ENCODE measurements at places on chromosomes 1 and 21.

DNA sequence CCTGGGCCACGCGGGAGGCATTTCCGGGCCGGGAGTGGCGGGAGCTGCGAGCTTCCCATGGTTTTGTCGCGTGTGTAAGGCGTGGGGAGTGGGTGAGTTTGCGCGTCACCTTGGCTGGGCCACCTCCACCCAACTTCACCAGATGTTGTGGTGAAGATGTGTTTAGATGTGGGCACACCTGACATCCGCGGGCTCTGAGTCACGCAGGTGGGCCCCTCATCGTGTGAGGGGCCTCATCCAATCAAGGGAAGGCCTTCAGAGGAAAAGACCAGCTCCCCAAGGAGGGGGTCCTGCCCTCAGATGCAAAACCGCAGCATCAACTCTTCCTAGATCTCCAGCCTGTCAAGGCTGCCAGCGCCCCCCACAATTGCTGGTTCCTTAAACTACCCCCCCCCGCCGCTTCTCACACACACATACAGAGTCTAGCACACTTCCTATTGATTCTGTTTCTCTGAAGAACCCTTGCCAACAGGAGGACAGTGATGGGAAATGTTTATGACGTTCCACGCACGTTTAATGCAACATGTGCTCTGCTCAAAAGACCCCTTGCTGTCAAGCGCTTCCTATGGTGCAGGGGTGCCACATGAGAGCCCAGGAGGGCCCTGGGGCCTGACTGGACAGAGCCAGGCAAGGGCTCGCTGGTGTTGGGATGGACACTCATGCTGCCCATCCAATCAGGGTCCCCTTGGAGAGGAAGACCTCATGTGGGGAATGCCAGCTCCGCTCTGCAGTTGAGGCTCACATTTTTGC lies 11.9 kb downstream of the ACTRT2 start:
- peak; percentile 62 for DNase-seq

- no peak for DNase-seq
Observed at GRCh38 chr1:21164266-21164665, 12.4 kb downstream of the EIF4G3 start.

DNA sequence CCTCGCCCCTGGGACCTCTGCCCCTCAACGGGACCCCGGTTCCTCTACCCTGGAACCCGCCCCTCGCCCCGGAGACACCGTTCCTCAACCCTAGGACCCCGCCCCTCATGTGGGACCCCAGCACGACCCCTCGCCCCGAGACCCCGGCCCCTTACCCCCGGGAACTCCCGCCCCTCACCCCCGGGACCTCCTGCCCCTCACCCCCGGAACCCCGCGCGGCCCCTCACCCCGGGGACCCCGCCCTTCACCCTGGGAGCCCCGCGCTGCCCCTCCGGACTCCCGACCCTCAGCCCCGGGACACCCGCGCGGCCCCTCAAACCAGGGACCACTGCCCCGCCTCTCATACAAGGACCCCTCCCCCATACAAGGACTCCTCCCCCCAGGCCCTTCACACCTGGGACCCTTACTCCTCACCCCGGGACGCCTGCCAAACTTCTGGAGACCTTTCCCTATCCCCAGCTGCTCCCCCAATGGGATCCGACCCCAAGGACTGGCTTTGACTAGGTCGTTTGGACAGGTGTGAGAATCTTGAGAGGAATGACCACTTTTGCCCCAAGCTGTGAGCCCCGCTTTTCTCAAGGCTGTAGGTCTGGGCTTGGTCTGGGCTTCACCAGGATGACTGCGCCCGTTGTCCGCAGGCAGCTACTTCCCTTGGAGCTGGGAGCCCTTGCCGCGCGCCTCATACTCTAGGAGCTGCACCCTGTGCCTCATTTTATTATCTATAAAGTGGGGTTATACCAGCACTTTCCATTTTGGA lies 843 bp downstream of the DIP2A start:
- DNase-seq: peak; percentile 1

- DNase-seq: no peak
Observed at GRCh38 chr1:215484171-215484939, 82.7 kb upstream of the KCTD3 start.

DNA sequence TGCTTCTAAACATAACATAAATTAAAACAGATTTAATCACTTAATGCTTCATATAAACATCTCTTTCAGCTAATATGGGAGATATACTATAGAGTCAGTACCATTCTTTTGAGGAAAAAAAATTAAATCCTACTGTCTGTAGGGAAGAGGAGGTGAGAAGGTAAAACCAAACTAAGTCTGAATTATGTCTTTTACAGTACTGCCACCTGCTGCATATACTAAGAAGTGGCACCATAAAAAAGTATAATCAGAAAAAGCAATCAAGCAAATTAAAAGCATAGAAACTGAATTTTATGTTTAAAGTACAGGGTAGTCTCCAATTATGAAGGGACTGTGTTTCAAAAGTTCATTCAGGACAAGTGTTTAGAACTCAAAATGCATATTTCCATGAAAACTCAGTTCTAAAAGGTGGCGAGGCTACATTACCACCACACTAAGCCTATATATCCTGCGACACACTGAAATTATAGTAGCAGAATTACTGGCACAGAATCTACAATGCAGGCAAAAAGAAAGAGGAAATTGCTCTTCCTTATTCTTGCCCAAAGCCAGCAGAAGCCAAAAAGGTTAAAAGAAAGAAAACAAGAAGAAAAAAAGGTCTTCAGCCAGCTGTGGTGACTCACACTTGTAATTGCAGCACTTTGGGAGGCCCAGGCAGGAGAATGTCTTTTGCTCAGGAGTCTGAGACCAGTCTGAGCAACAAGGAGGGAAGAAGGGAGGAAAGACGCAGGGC lies 9.0 kb downstream of the NSL1 start:
- peak; percentile 39 for DNase-seq

GRCh38 chr1:66351478-66351877 lies 182.5 kb upstream of the SGIP1 start:
- DNase-seq: no peak

- no peak for DNase-seq
Observed at GRCh38 chr21:41755934-41756773, 10.7 kb downstream of the RIPK4 start.

GRCh38 chr21:42214081-42214750 lies 4.7 kb upstream of the ABCG1 start:
- no peak for DNase-seq

DNA sequence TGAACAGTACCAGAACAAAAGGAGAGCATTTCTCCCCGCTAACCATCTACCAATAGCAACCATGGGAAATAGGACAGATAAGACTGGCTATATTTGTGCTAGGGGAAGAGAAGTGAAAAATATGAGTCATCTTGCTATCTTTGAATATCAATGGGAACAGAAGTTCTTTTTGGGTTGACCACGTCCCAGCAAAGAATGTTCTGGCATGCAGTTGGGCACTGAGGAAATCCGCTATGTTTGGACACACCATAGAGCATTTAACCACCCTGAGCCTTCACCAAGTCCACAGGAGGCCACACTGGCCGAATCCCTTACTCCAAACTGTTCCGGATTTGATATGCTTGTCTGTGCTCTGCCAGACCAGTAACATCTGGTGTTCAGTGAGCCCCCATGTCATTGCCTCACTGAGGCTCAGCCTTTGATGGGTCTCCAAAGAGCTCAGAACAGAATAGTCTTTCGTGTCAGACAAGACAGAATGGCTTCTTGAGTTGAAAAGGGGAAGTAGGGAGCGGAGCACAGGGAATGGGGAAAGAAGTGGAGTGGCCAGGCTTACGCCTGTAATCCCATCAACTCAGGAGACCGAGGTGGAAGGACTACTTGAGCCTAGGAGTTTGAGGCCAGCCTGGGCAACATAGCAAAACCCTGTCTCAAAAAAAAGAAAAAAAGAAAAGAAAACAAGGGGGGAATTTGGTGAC lies 81.4 kb downstream of the SMYD2 start:
- DNase-seq: no peak

- no peak for DNase-seq
Observed at GRCh38 chr1:115506924-115507589, 134.7 kb upstream of the VANGL1 start.

DNA sequence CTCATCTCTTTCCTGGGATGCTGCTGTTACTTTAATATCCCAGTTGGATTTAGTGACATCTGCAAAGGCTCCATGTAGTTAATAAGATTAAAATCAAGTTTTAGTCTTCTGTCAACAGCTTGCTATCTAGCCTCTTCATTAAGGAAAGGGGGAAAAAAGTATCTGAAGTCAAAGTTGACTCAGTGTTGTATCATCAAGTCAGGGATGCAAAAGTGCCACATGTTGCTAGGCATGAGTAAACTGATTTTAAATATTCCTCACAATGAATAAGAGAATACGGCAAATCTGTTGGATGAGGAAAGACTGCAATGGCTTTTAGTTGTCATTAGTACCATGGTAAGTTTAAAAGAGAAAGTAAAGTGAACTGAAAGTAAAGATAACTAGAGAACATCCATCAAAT lies 383.2 kb upstream of the ZRANB2 start:
- no peak for DNase-seq

DNA sequence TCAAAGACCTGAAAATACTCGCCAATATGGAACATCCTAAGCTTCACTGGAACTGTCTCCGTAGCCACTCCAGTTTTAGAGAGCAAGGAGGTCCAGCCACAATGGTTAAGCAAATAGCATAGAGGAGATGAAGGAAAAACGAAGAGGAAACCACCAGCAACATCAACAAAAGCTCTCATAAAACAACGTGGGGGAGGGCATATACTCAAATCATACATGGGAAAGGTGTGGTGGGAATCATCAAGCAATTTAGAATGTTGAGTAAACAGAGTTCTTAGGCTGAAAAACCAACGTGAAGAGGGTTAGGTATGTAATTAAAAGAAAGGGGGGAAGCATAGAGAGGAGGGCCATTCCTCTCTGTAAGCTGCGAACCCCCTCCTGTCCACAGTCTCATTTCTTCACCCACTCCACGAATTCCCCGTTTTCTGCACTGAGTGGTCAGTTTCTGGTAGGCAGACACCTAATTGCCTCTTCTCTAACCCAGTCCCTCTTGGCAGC lies 1.0 kb downstream of the TMEM59 start:
- DNase-seq: no peak

DNA sequence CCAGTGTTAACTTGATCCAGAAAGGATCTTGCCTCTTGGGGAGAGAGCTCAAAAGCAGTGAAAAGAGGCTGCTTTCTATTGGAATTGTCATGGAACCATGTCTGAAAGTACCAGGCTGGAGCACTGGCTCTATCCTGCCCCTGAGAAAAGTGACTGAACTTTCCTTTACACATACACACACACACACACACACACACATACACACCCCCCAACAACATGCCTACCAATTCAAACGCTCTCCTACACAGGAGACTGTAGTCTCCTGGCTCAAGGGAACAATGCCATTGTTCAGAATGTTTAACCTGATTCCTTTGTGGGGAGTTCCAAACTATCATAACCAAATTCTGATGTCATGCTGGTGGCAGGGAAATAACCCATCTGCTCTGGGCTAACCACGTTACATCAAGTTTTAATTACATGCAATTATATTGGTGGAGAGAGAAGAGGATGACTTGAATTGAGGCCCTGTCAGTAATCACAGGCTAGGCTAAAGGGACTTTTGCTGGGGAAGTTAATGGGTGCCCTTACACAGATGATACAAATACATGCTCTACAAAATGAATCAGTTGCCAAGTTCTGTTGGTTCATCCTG lies 52.3 kb upstream of the DUSP10 start:
- peak; percentile 44 for DNase-seq

- DNase-seq: peak; percentile 5
Observed at GRCh38 chr21:30044447-30045064, 104.8 kb upstream of the GRIK1 start.

- no peak for DNase-seq
Observed at GRCh38 chr1:147078606-147079399, 93.5 kb downstream of the PRKAB2 start.

DNA sequence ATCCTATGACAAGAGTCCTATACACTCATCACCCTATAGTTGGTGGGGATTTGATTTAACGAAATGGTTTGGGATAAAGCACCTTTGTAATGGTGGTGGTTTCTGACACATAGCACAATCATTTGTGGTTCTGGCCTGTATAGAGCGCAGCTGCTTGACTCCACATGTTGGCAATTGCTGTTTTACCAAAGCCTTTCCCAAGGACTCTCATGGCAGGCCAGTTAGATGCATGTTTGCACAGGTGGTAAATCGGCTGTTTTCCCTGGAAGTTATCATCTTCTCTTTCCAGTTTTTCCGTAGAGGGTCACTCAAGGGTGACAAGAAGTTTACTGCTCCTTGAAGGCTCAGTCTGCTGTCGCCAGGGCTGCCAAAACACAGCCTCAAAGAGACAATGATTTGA lies 17.1 kb upstream of the XPR1 start:
- DNase-seq: no peak

DNA sequence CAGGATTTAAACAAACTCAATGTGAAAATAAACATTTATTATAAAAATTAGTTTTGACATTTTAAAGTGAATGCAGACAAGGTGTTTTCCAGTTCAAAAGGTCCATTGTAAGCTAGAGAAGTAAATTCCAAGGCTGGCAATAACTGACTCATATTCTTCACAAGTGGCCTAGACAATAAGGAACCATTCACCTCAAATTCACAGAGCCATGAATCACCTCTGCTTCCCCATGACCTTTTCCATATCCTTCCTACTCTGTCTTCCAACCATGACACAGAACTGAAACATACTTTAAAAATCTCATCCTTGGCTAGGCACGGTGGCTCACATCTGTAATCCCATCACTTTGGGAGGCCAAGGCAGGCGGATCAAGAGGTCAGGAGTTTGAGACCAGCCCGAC lies 24.8 kb downstream of the F11R start:
- DNase-seq: no peak

GRCh38 chr1:109595531-109595930 lies 23.9 kb downstream of the GNAT2 start:
- no peak for DNase-seq

- no peak for DNase-seq
Observed at GRCh38 chr1:221594576-221594975, 147.3 kb downstream of the DUSP10 start.

DNA sequence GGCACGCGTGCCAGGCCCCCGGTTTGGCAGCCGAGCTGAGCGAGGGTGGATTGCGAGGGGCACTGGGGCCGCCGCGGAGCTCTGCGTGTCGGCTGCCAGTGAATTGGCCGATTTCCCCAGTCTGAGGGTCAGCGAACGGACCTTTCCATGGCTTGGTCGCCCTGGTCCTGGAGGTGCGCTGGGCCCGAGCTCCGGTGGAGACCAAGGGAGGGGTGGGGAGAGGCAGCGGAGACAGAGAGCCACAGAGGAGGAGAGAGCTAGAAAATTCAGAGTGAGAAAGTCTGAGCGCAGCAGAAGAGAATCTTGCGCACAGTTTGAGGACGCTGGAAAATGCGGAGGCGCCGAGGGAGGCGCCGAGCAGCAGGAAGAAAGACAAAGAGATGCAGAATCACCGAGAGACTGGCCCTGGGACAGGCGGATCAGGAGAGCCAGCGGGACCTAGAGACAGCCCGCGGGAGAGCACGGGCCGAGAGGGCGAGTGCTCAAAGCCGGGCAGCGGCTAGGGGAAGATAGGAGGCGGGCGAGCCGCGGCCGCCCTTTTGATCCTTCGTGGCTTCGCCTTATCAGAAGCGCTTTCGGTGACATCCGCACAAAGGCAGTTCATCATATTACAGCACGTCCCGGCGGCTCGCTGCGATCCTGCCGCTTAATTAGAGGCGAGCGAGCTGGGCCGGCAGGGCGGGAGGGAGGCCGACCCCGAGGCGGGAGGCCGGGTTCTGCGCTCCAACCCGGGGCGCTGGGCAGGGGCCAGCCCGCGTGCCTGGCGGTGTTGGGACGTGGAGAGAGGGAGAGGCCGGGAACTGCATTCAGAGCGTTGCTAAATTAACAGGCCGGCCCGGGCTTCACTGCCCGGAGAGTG lies 12.7 kb downstream of the PAX7 start:
- DNase-seq: no peak

Measured in CD4-positive, alpha-beta T cell treated with Interleukin-12 subunit alpha and Interleukin-12 subunit beta, for 1 hour (primary cell).